ENCODE measurements at places on chromosomes 7 and 10. TPM values are rescaled to one million over a fixed set of nuclear protein-coding genes. Genes with fewer than 3 reads are reported as not detected.

GRCh38 chr10:132299371-132300336 is 8.1 kb downstream of the STK32C start:
- DNase-seq: no peak

DNA sequence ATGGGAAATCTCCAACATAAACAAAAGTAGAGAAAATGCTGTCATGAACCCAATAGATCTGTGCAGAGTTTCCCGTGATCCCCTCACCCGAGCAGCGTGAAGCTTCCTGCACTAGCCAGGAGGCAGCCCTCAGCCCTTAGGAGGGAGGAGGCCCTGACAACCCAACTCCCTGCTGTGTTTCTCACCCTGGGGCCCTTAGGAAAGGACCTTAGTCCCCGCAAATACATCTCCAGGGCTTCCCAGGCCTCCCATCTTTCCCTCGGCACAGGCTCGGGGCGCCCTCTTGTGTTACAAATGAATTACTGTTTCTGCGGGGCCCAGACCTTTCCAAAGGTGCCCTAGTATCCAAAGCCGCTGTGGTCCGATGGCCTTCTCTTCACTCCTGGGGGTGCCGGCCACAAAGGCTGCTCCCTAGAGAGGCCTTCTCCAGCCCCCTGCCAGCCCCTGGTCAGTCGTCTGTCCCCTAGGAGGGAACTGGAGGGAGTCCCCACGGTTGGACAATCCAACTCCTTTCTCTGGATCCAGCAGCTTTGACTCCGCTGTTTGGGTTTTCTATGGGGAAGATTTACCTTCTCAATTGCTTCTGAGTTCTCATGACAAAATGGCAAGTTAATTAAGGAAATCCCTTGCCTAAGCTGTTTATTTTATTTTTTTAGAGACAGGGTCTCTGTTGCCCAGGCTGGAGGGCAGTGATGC is 49.9 kb upstream of the SH2B2 start:
- peak; percentile 82 for DNase-seq

CFAP43 gene
- total RNA-seq: 9.1 TPM

SPDYE2 gene
- total RNA-seq: not detected

GRCh38 chr10:50367732-50368131 is 116.4 kb upstream of the ASAH2 start:
- DNase-seq: no peak

GRCh38 chr7:157139810-157140510 is 1.2 kb downstream of the UBE3C start:
- DNase-seq: no peak

DNA sequence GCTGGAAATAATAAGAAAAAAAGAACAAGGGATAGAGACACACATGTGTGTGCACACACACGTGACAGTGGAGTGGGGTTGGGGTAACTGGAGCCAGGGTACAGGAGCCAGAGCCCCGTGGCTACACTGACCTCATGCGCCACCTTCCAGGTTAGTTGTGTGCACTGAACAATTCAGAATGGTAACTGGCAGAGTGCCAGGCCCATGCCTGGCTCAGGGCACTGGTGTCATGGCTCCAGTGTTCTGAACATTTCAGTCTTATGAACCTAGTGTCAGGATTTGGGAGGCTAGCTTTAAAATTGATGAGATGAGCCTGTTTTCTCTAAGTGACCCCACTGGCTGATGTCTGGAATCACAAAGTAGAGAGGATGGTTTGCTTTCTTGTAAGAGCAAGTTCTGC is 269.6 kb downstream of the SORCS3 start:
- no peak for DNase-seq

DNA sequence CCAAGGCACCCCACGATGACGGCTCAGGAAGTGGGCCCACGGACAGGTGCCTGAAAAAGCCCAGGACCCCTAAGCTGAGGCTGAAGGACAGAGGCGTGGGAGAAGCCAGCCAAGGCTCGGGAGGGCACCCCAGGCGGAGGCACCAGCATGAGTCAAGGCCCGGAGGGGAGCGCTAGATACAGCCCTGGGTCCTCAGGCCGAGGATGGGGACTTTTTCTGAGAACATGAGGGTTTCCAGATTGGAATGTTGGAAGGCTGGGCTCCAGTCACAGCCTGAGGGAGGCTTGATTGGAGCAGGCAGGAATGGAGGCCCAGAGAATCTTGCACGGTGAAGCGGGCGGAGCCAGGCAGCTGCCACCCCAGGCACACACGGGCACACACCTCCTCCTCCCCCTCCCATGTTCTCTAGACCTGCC is 19.0 kb upstream of the ELFN1 start:
- no peak for DNase-seq

GRCh38 chr7:897771-898376 is 21.5 kb downstream of the GET4 start:
- DNase-seq: peak; percentile 66

EGR2 gene
- 0.18 TPM for total RNA-seq

DNA sequence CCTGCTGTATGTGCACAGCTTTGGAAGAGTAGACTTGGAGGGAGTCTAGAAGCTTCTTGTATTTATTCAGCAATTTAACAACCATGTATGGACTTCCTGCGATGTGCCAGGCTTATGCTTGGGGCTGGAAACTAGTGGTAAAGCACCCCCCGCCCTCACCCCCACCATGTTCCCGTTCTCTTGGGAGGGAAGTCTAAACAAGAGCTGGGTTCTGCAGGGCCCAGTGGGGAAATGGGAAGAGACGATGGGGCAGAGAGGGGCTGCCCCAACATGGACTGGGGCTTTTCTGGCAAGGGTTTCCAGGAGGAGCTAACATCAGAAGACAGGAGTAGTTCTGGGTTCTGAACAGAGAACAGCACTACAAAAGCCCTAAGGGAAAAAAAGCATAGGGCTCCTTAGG is 8.0 kb downstream of the RASSF4 start:
- DNase-seq: no peak
